Pulmonary artery endothelial cell (primary cell): ENCODE measurements at places on chromosomes 1 and 21.

- DNase-seq = no peak
Observed at GRCh38 chr1:152043870-152044269, 7.1 kb upstream of the S100A11 start.

GRCh38 chr1:62317021-62317768 is 2.0 kb downstream of the KANK4 start:
- no peak for DNase-seq

DNA sequence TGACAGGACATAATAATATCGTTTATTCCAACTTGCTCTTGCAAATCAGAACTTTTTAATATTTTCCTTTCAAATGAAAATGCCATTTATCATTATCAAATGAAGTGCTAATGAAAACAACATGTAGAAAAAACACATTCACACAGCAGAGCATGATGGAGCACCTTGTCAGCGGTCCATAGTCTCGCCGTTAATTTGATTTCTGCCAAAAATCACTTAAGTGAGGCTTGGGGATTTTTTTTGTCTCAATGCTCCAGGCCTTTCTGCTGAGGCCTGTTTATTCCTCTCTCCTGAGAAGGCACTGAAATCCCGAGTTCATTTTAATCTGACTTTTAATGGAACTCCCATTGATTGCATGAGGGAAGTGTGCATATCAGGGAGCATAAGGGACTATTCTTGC is 122.5 kb downstream of the ELAVL4 start:
- DNase-seq = no peak

- DNase-seq = no peak
Observed at GRCh38 chr1:226995365-226996332, 55.6 kb downstream of the COQ8A start.

- DNase-seq = no peak
Observed at GRCh38 chr1:29202053-29202452, 20.4 kb upstream of the SRSF4 start.

DNA sequence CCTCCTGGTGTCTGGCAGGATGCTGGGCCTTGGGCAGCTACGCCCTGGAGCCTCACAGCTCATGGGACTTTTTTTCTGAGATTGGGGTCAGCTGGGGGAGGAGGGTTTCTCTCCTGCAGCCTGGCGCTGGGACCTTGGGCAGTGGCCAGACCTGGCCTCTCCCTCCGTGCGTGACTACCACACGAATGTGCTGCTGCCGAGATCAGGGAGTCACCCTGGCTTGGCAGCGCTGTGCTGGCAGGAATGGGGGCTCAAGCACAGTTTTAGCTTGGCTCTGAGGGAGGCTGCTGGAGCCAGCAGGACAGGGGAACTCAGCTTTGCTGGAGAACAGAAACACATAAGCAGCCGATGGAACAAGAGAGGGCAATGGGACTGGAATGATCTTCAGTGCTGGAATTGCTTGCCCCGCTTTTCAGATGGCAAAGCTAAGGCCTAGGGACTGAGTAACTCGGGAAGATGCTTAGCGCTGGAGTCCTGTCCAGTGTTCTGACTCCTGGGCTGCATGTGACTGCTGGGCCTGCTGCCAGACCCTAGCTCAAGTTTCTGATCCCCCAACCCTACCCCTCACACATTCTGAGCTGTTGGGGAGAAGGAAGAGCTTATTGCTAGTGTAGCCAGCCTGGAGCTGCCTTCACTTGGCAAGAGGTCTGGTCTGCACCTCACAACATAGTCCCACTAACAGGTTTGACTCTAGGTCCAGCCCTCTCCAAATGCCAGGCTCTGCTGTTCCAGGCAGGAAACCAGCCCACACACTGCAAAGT is 69.9 kb downstream of the NAV1 start:
- DNase-seq = no peak

- DNase-seq = no peak
Observed at GRCh38 chr1:19547814-19548213, 62.5 kb upstream of the CAPZB start.

DNA sequence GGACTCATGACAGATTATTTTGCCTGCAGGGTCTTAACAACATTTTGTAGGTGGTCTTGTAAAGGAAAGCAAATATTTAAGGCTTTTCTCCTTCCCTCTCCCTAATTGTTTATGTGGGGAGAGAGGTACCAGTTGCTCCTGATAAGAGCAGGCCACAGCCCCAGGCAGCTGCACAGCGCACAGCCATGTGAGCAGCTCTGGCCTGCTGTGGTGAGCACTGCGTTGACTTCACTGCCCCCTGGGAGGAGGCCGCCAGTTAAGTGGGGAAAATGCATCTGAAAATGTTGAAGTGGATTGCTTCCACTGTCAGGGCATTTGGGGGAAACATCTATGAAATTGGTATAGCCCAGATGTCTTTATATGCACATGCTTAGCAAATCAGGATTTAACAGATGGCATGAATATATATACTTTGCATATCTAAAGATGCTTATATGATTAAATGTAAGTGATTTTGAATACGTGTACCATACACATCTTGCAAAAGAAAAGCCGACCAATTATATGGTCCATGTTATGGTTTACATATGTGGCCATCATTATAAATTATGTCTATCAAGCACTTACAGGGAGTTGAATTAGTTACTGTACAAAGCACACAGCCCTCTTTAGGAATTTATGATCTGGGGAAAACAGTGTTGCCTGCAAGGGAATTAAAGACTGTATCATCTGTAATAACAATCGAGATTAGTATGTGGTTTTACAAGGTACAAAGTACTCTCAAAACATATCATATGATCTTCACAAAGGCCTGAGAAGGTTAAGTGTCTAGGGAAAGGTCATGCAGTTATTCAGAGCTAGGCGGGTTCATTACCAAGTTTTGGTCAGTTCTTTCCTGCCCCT is 132.1 kb downstream of the RHOU start:
- DNase-seq = no peak

DNA sequence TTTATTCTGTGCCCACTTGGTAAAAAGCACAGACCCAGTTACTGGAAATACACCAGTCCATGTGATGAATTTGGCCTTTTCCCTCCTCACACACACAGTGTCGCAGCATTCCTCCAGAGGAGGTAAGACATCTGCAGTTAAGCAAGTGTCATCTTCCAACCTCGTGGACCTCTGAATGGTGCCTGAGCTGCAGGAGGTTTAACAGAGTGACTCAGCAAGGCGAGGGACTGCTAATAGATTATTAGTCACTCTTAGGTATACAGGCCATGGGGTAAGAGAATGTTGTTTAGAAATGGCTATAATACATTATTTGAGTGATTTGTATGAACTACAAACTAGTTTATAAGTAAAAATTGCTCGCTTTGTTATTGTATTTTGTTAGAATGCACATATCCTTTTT is 8.6 kb upstream of the LRRC8B start:
- no peak for DNase-seq

DNA sequence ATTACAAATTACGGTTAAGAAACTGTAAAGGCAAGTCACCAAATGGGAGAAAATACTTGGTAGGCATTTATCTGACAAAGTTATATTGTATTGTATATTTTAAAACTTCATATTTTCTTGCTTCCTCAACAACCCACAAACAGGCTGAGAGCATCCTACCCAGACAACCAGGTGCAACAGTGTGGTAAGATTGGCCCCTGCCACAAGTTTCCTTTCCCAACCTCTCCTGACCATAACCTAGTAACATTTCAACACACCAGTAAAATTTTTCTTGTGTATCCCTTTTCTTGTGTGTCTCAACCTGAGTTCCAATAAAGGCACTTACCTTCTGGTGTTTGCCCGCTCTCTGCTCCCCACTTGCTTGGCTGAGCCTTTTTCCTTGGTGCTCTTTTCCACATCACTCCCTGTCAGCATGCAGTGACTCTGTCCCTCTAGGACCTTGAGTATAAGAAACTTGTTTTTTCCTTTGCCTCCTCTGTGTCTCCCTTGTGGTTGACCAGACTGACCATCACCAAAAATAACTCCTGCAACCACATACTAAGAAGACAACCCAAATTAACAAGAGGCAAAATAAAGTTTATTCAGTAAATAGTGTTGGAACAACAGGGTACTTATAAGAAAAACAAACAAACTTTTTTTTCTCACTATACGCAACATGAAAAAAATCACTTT is 40.9 kb downstream of the FCRL3 start:
- DNase-seq = no peak

GRCh38 chr1:218679391-218679790 is 334.3 kb downstream of the TGFB2 start:
- DNase-seq = no peak

- DNase-seq = no peak
Observed at GRCh38 chr1:3465091-3465934, 10.8 kb downstream of the ARHGEF16 start.

DNA sequence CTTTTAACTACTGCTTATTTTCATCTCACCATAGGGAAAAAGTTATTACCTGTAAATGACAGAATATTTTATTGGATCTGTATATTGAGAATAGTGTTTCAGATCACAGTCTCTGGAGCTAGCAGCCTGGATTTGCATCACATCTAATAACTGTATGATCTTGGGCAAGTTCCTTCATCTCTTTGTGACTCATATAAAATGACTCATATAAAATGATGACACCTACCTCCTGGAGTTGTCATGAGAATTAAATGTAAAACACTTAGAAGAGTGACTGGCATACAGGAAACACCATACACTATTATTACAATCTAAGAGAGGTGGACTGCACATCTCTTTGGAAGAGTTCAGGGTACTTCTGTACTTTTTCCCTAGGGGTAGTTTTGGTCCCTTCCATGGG is 421.3 kb downstream of the NEGR1 start:
- DNase-seq = no peak

DNA sequence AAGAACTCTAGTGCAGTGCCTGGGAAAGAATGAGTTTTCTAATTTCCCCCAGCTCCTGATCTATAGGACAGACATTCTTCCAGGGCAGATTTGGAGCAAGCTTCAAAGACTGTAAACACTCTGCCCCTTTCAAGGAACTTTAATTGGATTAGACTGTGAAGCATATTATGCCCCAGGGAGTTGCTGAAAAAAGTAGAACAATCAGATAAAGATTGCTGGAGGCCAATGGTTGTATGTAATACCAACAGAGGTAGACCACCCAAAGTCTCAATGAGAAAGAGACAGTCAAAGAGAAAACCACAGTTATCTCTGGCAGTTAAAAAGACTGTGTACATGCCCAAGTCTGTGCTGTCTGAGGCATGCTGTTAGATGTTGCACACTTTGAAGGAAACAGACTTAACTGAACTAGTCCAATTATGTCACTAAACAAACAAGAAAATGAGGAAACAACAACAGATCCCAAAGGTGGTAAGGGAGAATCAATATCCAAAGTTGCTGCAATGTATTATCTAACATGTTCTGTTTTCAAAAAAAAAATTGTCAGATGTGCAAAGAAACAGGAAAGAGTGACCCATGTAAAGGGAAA is 24.4 kb downstream of the C4BPA start:
- no peak for DNase-seq

DNA sequence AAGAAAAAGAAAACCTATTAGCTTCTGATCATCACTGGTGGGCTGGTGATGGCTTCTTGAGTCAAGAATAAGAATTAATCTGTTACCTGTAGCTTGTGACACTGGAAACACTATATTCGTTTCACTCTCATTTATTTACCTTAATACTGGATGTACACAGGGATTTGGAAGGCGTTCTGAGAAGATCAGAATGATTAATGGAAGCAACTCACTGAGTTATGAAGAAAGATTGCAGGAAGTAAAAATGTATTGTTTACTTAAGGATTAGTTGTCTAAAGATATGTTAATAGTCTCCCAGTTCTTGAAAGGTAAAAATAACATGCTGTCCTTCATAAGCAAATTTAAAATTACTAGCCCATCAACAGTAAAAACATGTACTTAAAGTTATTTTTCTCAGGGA is 644.9 kb upstream of the NCAM2 start:
- no peak for DNase-seq

- DNase-seq = no peak
Observed at GRCh38 chr1:83909687-83910086, 89.2 kb downstream of the TTLL7 start.

DNA sequence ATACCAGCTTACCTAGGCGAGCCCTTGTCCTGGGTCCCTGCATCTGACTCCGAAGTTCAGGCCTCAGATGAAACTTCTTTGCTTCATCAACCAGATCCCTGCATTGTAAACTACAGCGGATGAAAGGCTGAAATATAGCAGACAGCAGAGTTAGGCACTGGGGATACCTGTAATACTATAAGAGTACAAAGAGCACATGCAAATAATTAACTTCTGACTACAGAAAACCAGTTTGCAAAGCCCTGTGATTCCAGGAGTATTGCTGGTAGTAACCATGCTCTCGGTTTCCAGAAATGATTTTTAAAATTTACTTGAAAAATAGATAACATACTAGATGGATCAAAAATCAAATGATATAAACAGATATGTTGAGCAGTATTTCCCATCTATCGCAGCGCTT is 18.0 kb downstream of the KLHL12 start:
- no peak for DNase-seq

GRCh38 chr1:7824701-7825100 is 28.2 kb downstream of the UTS2 start:
- no peak for DNase-seq

DNA sequence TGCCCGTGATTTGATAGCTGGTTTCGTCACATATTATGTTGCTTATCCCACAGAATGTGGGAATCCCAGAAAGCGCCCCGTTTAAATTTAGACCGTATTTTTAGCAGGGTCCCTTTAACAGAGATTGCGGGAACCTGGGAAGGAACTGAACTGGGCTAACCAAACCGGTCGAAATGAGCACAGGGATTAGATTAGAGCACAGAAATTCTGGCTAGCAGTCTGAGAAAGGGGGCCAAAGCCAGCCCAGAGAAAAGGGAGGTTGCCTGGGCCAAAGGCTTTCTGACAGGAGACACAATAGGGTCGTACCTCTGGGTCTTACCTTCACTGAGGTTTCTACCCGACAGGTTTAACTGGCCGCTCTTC is 327 bp downstream of the LRRC40 start:
- no peak for DNase-seq
